Activated naive CD8-positive, alpha-beta T cell treated with anti-CD3 and anti-CD28 coated beads for 36 hours (primary cell): ENCODE measurements at places on chromosomes 7 and 10.

- DNase-seq, result no peak
- no peak overlapping the region for H3K27ac ChIP-seq
- peaks cover 10% of the 10 kb centered on the region for H3K27me3 ChIP-seq
- no peak overlapping the region for H3K4me3 ChIP-seq
Measured at GRCh38 chr10:110349831-110350230, 45.1 kb upstream of the SMNDC1 start.

DNA sequence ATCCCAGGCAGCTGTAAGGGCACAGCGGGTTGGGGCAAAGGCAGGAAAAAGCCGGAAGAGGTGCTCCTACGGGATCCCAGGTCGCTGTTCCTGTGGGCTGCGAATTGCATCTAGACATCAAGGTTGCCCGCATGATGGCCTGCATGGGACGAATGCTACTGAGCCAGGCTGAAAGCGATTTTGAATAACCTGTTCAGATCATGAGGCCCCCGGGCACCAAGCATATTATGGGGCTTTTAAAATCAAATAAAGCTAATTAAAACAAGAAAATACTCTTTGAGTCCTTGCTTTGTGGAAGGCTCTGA is 37.1 kb downstream of the CAMK2B start:
- H3K4me3 ChIP-seq, result no peak overlapping the region
- DNase-seq, result no peak
- no peaks in the 10 kb centered on the region for H3K4me1 ChIP-seq
- H3K36me3 ChIP-seq, result no peaks in the 10 kb centered on the region
- H3K27ac ChIP-seq, result no peak overlapping the region

DNA sequence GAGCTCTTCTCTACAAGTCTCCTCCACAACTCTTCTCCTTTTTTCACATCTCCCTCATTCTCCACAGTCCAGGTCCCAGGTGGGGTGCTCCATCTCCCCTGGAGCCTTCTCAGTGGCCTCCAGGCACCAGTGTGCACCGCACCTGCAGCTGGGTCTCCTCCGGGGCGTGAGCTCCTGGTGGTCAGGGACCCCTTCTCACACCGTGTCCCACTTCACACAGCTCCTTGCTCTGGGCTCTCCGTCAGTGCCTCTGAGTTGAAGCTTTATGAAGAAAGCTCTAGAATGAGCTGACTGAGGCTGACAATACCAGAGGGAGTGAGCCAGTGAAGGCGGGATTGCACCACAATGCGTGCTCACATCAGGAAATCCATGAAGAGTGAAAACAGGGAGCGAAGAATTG is 290.2 kb downstream of the DNAJB6 start:
- H3K36me3 ChIP-seq, result no peaks in the 10 kb centered on the region
- no peak overlapping the region for H3K27ac ChIP-seq
- H3K4me3 ChIP-seq, result no peak overlapping the region
- peaks cover 21% of the 10 kb centered on the region for H3K27me3 ChIP-seq
- peaks cover 52% of the 10 kb centered on the region for H3K4me1 ChIP-seq
- no peak for DNase-seq

DNA sequence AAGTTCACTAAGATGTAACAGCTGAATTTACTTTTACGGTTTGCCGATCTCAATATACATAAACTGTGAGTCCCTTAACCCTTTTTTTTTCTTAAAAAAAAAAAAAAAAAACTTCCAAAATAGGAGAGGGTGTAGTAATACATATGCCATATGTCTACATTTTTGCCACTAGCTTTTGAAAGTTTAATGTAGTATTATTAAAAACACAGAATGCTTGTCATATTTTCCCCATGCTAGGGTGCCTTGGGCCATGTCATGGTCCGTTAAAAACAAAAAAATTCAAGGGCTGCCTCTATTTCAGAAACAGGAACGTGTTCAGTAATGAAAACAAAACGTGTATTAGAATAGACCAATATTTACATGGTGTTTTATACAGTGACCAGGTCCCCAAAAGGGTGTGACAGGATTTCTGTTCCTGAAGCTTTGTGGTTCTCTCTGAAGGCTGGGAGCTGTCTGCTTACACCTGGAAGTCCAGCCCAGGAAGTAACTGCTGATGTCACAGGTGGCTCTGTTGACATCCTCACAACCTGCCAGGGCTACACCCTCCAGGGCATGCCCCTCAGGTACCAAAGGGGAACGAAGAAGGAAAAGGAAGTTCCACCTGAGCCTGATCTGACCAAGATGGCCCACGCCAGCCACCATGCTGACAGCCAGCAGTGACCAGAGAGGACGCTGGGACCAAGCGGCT is 79.0 kb downstream of the COBL start:
- H3K4me1 ChIP-seq, result no peaks in the 10 kb centered on the region
- H3K4me3 ChIP-seq, result no peak overlapping the region
- no peak for DNase-seq
- H3K27ac ChIP-seq, result no peak overlapping the region
- no peaks in the 10 kb centered on the region for H3K36me3 ChIP-seq
